Stimulated activated CD8-positive, alpha-beta memory T cell treated with anti-CD3 and anti-CD28 coated beads, Interleukin-4, amount 100 ng/mL, for 1 hour (primary cell): ENCODE measurements at places on chromosomes 12 and 14.

GRCh38 chr12:94767956-94768355, 117.6 kb upstream of the TMCC3 start:
- no peak for DNase-seq

GRCh38 chr12:128018067-128018466, 248.9 kb upstream of the TMEM132C start:
- no peak for DNase-seq

GRCh38 chr14:52844262-52845060, 53.1 kb upstream of the GNPNAT1 start:
- no peak for DNase-seq

GRCh38 chr14:94196057-94196456, 21.9 kb downstream of the PPP4R4 start:
- DNase-seq, result no peak

- no peak for DNase-seq
These were observed 258.4 kb downstream of the CACNA1C start for GRCh38 chr12:2311020-2311778.
